ENCODE measurements at places on chromosomes 4 and X. TPM values are rescaled to one million over a fixed set of nuclear protein-coding genes. Genes with fewer than 3 reads are reported as not detected.

Gene AADAT
- 8.0 TPM for total RNA-seq

Gene DMP1
- total RNA-seq, result not detected

Gene WNK3
- total RNA-seq, result 0.01 TPM

Gene FHDC1
- 0.86 TPM for total RNA-seq

Gene RGN
- not detected for total RNA-seq

Gene EOLA2
- total RNA-seq, result 55.1 TPM

Gene FGA
- total RNA-seq, result 22.6 TPM

Gene SUPT20HL2
- total RNA-seq, result not detected

Gene SPACA5
- total RNA-seq, result not detected

Gene WDR13
- total RNA-seq, result 81.0 TPM

Gene IRAK1
- total RNA-seq, result 201 TPM

Gene MAML3
- total RNA-seq, result 11.6 TPM

Gene TMSB15C
- 0.14 TPM for total RNA-seq

Gene ZDHHC15
- not detected for total RNA-seq

Gene PAGE2B
- total RNA-seq, result not detected

Gene NHSL2
- 0.22 TPM for total RNA-seq

Gene TRIML2
- 42.5 TPM for total RNA-seq

Gene ANAPC4
- total RNA-seq, result 11.9 TPM

Gene SMARCA1
- total RNA-seq, result 61.7 TPM

Gene PNCK
- total RNA-seq, result 0.13 TPM

Gene HMX1
- total RNA-seq, result 0.13 TPM

Gene ABLIM2
- total RNA-seq, result 6.4 TPM

Gene BEX1
- total RNA-seq, result not detected

Gene CYBB
- 0.02 TPM for total RNA-seq

Gene FAM236C
- total RNA-seq, result not detected

Gene SYNPO2
- 1.0 TPM for total RNA-seq

Gene CDX4
- not detected for total RNA-seq

Gene TAB3
- 9.6 TPM for total RNA-seq

Gene SYTL5
- total RNA-seq, result 0.35 TPM

Gene KIAA1210
- not detected for total RNA-seq

Gene RBM47
- total RNA-seq, result 24.6 TPM

Gene ADH1A
- total RNA-seq, result not detected

Gene EPGN
- total RNA-seq, result not detected

Gene CTSO
- 1.3 TPM for total RNA-seq

Gene GABRB1
- total RNA-seq, result not detected

Gene DSPP
- not detected for total RNA-seq

Gene CLOCK
- total RNA-seq, result 5.9 TPM

Gene CD40LG
- not detected for total RNA-seq

All from A549 treated with Hydrocortisone at 1 μM for 4 hours (cell line).